ENCODE measurements at places on chromosomes 5 and 9.

GRCh38 chr5:108084105-108084504, 297.8 kb downstream of the FBXL17 start:
- no peak for DNase-seq

GRCh38 chr5:478982-479535, 36.1 kb downstream of the EXOC3 start:
- DNase-seq: no peak

GRCh38 chr5:53733853-53734252, 173.4 kb downstream of the NDUFS4 start:
- no peak for DNase-seq

DNA sequence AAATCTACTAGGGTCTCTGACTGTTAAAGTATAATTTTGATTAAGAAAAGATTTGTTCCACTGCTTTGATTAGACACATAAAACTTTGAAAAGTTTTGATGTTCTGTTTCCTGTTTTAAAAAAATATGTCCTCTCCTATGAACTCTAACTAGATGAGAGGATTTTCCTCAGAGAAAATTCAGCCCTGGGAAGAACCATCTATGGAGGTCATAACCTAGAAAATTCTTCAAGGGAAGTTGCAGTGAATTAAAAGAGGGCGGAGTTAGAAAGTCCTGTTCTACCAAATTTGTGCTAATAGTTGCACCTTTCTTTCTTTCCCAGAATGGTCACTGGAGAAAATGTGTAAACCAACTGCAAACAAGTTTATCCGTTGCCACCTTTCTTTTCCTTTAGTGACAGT, 27.7 kb downstream of the PIK3R1 start:
- no peak for DNase-seq

GRCh38 chr9:130766021-130766926, 68.8 kb upstream of the ABL1 start:
- DNase-seq: no peak

DNA sequence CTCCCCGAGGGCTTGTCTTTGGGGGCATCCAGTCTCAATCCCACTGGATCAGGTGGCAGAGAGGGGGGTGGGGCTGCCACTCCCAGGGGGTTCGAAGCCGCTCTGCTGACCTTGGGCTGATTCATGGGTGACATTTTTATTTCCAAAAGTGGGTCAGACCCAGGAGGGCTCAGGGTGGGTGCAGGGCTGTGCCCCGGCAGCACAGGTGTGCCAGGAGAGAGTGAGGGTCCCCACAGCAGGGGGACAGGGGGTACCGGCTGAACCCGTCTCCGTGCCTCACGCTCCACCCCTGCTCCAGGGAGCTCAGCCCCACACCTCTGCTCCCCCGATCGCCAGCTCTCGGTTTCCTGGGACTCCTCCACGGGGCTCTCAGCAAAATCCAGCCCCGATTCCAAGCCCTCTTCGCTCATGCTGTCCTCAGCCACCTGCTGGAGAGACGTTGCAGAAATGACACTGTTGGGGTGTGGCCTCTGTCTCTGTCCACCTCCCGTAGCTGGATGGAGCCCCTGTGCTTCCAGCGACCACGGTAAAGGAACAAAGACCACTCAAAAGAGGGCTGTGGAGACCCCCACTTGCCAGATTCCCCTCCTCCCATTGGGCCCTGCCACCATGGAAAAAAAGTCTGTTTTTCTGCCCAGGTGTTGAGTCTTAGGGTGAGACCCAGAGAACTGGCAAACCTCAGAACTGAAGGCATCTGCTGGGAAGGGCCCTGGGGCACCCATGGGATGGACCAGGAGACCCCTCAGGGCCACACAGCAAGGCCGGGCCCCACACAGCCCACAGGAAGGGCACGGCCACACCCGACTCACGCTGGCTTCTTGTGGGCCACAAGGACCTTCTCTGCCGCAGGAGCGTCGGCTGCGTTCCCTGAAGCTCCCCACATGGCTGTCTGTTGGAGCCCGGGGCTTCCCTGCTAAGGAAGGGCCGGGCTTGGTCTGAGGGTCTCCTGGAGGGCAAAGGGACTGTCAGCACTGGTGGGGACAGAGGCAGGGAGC, 10.6 kb upstream of the QSOX2 start:
- no peak for DNase-seq
